ENCODE measurements at places on chromosomes 2 and 18. TPM values are rescaled to one million over a fixed set of nuclear protein-coding genes. Genes with fewer than 3 reads are reported as not detected.

RND3 gene
- total RNA-seq, result 44.2 TPM

AP1S3 gene
- 26.3 TPM for total RNA-seq

DOCK10 gene
- total RNA-seq, result 31.4 TPM

CDK5R2 gene
- total RNA-seq, result 5.3 TPM

UNC80 gene
- total RNA-seq, result not detected

AQP12A gene
- not detected for total RNA-seq

CFAP65 gene
- 0.21 TPM for total RNA-seq

NTSR2 gene
- not detected for total RNA-seq

COX5B gene
- total RNA-seq, result 299 TPM

ANAPC1 gene
- 35.5 TPM for total RNA-seq

CNOT9 gene
- 39.2 TPM for total RNA-seq
